H4 (cell line): ENCODE measurements at places on chromosomes 16 and 17. TPM values are rescaled to one million over a fixed set of nuclear protein-coding genes. Genes with fewer than 3 reads are reported as not detected.
A peak's percentile ranks its signal among the peaks of the same experiment; 100 is the strongest.

DNA sequence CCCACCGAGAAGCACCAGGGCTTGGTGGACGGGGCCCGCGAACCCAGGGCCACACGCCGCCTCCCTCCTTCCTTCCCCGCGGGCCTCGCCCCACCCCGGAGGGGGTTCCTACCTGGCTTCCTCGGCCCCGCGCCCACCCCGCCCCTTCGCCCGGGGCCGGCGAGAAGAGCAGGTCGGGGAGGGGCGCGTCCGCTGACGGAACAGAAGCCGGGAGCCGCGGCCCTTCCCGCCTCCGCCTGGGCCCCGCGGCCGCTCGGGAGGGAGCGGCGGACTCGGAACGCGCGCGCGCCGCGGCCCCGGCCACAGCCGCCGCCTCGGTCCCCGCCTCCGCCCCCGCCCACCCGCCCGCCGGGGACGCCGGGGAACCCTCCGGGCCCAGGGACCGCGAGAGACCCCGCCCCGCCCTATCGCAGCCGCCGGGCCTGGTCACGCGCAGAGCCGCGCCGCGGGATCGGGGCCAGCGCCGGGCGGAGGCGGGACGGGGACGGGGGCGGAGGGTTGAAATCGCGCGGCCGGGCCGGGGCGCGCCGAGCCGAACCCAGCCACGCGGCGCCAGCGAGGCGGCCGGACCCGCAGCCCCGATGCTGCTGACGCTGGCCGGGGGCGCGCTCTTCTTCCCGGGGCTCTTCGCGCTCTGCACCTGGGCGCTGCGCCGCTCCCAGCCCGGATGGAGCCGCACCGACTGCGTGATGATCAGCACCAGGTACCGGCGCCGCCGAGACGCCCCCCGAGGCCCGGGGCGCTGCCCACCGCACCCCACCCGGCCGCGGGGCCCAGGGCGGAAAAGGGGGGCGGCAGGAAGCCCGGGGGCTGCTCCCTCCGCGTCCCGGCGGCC lies at the start of gene TLCD3A:
TLCD3A (plus strand) TSS at position 530 of the 835 bp plus-strand sequence; CDS start at position 582, 52 bp downstream.
- peak; percentile 50 for DNase-seq

DNA sequence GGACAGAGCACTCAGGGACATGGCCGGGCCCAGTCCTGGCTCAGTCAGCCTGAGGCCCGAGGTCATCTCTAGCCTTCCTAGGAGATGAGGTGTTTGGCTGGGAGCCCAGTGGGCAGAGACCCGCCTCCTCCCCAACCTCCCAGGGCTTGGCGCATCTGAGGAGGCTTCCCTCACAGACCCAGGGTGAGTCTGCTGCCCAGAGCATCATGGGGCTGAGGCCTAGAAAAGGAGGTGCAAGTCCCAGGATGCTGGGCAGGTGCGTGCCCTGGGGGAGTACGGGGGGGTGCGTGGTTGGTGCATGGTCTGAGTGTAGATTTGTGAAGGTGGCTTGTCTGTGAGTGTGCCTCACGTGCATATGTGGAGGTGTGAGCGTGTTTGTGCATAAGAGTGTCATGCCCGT lies 4.7 kb downstream of the PDE6G start:
- DNase-seq = peak; percentile 48

- no peak for DNase-seq
These were observed 10.7 kb downstream of the FSCN2 start for GRCh38 chr17:81538651-81539570.

DNA sequence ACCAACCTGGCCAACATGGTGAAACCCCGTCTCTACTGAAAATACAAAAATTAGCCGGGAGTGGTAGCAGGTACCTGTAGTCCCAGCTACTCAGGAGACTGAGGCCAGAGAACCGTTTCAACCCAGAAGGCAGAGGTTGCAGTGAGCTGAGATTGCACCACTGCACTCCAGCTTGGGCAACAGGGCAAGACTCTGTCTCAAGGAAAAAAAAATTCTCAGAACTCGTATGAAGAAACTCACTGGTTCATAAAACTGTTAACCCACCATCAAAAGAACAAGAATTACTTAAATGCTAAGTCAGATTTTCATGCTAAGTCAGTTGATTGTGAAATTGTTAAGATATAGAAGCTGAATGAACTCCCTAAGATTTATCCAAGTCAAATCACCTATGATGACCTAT lies 31.3 kb downstream of the SLC39A11 start:
- DNase-seq = no peak

DNA sequence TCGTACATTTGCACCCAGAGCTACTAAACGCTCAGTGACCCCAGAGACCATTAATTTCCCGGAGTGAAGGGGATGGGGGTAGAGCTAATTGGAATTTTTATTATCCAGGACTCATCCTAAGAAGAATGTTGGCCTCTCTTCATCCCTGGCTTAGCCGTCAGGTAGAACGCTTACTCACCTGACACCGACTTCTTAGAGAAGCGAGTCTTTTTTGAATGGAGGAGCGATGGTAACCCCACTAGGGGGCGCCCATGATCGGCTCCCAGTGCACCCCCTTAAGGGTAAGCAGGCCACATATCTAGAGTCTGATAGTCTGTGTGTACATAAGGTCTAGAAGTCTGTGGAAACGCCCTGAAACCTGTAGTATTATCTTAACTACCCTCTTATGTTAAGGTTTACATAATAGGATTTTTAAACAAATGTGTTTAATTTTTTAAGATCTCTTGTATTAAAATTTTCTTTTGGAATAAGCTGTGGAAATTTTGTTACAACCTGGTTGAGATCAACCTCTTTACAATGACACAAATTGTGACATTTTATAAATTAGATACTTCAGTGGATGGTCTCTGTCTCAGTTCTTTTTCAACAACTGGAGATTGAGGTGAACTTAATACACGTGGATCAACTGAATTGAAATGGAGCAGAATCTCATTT lies 229.8 kb downstream of the CPPED1 start:
- DNase-seq = no peak

GRCh38 chr17:3507071-3507470 lies 31.3 kb downstream of the ASPA start:
- no peak for DNase-seq

DNA sequence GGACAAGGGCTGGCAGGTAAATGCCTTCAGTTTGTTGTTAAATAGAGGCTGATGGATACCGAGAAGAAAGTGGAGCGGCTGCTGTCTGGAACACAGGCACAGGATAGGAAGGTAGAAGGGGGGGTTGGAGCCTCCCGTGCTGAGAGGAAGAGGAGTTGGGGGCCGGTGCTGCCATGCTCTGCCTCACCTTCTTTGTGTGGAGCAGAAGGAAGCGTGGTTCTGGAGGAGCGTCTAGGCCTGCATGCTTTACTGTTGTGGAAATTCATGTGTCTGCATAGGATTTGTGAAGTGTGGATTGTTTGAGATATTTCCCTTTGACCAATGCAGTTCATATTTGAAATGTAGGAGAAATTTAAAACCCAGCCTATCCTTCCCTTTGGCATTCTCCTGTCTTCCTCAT lies 52.3 kb downstream of the FOXK2 start:
- no peak for DNase-seq

- peak; percentile 94 for DNase-seq
These were observed 22.6 kb downstream of the ZNF213 start for GRCh38 chr16:3157229-3158025.

GRCh38 chr17:49388290-49388640 lies 26.2 kb upstream of the ZNF652 start:
- no peak for DNase-seq

DNA sequence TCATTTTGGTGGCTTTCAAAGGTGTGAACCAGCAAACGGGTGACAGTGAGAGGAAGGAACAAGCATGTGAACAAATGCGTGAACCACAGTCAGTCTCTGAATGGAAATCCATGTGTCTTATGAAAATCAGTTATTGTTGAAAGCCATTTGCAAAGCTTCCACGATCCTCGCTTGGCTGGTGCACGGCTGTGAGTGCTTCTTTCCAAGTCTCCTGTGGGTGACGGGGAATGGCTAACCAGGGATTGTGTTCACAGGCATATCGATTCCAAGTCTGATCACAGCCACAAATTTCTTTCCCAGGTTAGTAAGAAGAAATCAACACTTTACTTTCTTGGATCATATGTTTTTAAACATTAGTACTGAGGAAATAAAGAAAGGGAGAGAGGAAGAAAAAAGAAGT lies 556.9 kb upstream of the RBFOX1 start:
- no peak for DNase-seq

PRCD gene
- total RNA-seq = not detected in 2 replicates

UNC13D gene
- 1.9 and 2.9 TPM in 2 replicates for total RNA-seq

GRAPL gene
- total RNA-seq = not detected in 2 replicates

HOXB4 gene
- 0.45 TPM in 2 replicates for total RNA-seq

KRT32 gene
- total RNA-seq = not detected in 2 replicates

ASGR2 gene
- total RNA-seq = 0.10 TPM in 1 of 2 replicates, not detected in the other

CARD14 gene
- 0.15 TPM in 1 of 2 replicates, not detected in the other for total RNA-seq

ABCC3 gene
- 15.2 and 16.0 TPM in 2 replicates for total RNA-seq
